ENCODE measurements at places on chromosomes 2 and 18.

DNA sequence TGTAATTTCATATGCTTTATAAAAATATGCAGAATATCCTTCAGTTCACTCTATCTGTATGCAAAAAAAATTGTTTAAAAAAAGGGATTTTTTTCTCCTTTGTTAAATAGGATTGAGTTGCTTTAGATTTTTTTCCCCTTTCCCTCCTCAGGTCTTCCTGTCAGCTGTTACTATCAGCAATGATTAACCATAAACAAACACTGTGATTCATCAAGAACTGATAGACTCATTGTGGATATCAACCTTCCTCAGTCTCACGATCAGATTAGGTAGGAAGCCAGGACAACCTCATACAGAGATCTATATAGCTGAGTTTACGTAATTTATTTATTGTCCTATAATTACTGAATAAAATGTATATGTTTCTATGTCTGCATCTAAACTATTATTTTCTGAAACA, 2136.2 kb upstream of the CELF4 start:
- no peak for DNase-seq

GRCh38 chr2:3644246-3644525, 13.8 kb upstream of the ALLC start:
- DNase-seq, result no peak

DNA sequence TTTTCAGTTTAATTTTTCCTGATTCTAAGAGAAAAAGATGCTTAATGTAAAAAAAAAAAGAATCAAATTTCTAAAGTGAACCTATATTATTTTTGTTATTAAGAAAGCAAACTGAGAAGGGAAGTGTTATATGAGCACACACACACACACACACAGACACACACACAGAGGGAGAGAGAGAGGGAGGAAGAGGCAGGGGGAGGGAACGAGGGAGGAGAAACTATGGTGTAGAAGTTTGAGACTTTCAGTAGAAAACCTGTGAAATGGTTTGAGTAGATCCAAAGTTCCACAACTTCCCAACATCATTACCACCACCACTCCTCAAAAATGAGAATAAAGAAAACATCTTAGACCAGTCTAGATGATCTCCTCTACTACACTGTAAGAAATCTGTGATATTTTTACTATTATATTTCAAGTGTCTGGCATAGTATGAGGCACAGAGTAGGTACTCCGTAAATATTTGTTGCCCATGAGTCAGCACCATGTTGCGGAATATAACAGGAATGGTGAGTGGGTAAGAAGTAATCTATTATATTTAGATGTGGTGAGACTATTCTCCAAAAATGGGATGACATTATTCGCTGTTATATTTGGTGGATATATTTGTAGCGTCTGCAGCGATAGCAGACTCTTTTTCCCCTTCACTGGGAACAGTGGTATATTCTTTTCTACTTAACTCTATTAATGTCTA, 149.4 kb upstream of the DNMT3A start:
- no peak for DNase-seq

GRCh38 chr2:129605646-129606045, 373.8 kb upstream of the RAB6C start:
- DNase-seq, result no peak

GRCh38 chr2:128388499-128388941, 69.9 kb upstream of the HS6ST1 start:
- DNase-seq, result no peak

DNA sequence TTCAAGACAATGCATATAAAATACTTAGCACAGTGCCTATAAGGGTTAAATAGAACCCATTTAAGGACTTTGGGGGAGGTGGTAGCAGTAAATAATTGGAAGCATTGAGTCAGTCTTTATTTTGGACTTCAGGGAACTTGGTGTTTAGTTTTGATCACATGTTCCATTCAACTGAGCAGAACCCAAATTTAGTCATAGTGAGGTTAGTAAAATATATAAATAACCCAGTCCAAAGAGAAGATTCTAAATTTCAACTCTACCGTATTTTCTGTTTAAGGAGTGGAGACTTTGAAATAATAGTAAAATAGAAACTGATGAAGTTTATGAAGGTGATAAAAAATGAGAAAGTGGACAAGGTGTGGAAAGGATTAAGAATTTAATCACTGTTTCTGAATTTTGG, 19.7 kb downstream of the TWSG1 start:
- no peak for DNase-seq

- DNase-seq, result no peak
These were observed 72.2 kb downstream of the TMEM18 start for GRCh38 chr2:604854-605524.

- no peak for DNase-seq
These were observed 22.9 kb downstream of the EPAS1 start for GRCh38 chr2:46320141-46320567.

DNA sequence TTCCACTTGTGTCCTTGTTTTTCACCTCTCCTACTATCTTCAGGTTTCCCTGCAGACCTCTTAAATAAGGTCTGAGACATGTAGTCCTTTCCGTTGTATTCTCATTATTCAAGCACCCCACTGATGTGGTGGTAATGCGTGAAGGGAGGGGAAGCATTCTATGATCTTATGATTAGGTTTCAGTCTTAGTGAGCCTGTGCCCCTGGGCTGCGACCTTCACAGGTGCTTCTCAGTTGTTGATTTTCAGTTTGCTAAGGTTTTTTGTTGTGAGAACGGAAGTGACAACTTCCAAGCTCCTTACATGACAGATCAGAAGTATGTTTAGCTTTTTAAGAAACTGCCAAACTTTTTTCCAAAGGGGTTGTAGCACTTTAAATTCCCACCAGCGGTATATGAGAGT, 41.3 kb downstream of the VPS54 start:
- peak; percentile 62 for DNase-seq

- no peak for DNase-seq
These were observed 171.4 kb upstream of the FSIP2 start for GRCh38 chr2:185567196-185567595.

GRCh38 chr2:11478899-11479605, 13.1 kb upstream of the E2F6 start:
- no peak for DNase-seq

DNA sequence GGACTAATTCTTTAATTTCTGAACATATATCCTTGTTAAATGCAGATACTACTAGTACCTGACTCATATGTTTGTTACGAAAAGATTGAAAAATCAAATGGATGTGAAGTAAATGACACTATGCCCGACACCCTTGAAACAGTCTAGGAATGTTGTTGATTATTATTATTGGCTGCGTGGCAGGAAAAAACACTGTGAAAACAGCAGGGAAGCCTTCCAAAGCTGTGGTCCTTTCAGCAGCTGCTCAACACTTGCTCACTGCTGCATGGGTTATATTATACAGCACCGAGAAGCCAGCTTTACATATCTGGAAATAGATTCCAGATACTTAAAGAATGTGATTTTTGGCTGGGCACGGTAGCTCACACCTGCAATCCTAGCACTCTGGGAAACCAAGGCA, 26.5 kb downstream of the CRYGD start:
- DNase-seq, result no peak

DNA sequence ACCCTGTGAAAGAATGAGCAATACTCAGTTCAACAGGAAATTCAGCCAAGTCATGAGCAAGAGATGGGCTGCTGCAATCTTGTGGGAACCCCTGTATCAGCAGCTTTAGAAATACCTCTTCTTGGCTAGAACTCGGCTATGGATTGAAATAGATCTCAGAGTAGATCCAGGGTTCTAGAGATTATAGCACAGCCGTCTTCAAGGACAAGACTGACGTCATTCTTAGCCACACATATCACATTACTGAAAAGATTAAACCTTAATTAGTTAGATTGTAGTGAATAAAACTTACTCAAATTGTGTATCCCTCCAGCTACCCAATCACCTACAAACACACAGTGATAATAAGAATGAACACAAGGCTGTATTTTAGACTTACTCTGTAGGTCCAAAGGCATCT, 776.4 kb downstream of the EPHA4 start:
- no peak for DNase-seq

DNA sequence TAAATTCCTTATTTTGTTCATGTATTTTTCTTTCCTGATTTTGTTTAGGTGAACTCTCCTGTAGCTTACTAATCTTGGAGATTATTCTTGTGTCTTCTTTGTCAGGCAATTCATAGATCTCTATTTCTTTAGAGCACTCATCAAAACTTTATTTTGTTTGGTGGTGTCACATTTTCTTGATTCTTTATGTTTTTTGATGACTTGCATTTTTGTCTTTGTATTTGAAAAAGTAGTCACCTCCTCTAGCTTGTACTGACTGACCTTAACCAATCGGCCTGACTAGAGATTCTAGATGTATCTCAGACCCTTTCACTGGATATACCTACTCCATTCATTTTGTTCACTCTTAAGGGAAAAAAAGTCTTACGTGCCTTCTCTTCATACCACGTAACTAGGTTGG, 986.3 kb upstream of the LRRTM1 start:
- DNase-seq, result no peak

- DNase-seq, result no peak
These were observed 56.3 kb downstream of the SLC16A14 start for GRCh38 chr2:230012267-230012884.

- DNase-seq, result no peak
These were observed 6.5 kb downstream of the C2orf72 start for GRCh38 chr2:231043796-231044195.

DNA sequence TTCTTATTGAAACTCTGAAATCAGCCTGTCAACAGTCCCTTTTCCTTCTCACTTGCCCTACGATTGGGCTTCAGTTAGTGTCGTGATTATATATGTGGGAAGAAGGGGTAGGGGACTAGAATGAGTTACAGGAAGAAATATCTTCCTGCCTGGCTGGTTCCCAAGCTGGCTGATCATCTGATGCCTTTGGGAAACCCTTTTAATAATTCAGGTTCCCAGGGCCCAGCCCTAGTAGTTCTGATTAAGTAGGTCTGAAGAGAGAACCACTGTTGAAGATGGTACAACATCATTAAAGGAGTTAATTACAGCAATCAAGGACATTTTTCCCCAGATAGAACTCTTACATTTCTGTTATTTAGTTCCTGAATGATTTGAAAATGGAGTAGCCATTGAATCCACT, 110.1 kb upstream of the EML6 start:
- no peak for DNase-seq

DNA sequence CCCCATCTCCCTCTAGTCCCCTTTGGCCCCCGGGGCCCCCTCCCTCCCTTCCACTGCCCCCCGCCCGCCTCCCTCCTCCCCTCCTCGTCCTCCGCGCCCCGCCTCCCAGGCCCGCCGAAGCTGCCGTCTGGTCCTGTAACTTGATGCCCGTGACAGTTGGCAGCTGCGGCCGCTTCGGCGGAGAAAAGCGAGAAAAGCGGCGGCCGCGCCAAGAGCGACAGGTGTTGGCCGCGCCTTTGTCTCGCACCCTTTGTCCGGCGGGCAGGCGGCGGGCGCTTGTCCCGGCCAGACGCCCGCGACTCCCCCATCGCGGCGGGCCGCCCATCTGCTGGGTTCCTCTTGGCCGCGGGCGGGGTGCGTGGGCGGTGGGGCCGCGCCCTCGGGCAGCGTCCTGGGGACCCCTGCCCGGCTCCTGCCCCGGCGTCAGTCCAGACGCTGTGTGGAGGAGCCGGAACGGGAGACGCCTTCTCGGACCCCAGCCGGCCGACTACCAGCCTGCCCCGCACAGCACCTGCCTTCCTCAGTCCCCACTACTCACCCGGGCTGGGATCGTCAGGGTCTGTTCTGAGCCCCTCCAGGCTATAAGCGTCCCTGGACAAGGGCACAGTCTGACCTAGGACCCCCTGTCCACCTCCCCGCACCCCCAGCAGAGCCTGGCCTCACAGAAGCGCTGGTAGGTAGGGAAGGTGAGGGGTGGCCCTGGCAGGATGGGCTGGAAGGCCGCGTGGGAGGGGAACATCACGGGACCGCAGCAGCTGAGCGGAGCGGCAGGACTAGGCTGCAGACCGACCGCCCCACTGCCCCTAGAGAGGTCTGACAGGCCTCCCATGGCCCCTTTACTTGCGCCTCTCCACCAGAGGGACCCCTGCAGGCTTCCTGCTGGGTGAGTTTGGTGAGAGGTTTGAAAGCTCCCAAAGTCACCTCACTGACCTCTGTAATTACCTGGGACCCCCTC, 1.2 kb upstream of the HES6 start:
- no peak for DNase-seq

DNA sequence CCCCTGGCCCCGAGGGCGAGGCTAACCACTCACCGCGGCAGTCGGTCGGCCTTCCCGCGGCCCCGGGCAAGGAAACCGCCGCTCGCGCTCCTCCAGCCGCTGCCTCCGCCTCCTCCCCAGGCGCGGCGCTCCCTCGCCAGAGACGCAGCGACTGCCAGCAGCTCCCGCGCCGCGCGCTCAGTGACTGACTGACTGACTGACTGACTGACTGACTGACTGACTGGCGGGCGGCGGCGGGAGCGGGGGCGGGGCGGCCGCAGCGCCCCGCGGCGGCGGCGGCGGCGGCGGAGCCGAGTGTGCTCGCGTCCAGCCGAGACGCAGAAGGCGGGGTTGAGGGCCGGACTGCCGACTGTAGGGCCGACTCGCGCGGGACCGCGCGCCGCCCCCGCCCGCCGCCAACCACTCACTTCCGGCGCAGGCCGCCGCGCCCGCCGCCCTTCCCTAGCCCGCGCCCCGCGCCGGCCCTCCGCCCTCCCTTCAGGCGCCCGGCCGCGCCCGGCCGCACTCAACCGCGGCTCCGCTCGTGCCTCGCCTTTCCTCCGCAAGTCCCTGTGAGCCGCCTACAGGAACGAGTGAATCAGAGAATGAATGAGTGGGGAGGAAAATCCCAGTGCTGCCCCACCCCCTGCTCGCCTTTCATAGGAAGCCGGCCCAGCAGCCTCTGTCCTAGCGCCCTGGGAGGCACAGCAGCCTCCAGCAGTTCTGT, at the start of gene RAPH1:
Gene RAPH1 (minus strand): TSS at position 224 of the 706 bp plus-strand sequence. CDS start 39,948 bp downstream, outside the sequence.
- DNase-seq, result peak; percentile 70

- DNase-seq, result no peak
These were observed 11.0 kb upstream of the CXCR4 start for GRCh38 chr2:136128905-136129304.

DNA sequence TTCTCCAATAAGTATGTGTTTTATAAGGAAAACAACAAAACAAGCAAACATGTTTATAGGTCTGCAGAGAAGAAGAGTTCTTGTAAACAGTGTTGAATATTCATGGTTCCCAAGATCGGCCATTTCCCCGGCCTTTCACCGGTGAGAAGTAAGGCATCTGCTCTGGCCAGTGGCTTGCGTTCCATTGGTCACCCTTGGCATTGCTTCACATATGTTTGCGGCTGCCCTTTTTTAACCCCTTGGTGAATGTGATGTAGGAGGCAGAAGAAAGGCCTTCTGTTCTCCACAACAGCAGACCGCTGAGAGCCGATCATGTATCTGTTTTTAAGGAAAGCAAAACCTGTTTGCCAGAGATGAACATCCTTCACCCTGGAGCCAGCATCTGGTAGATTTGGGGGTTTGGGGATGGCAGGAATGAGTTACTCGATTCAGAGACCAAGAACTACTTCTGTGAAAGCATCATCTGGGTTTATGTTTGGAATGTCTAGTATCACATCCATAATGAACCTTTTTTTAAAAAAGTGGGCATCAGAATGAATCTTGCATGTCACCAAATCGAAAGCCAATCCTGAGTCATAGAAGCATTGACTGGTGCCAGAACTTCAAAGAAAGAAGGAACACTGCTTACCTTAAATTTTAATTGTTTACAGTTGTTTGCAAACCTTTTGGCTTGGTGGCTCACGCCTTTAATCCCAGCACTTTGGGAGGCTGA, 112.3 kb downstream of the AGAP1 start:
- no peak for DNase-seq
